DMS79 (cell line): ENCODE measurements at places on chromosomes 7 and 10.

- DNase-seq, result peak; percentile 94
These were observed 30.1 kb upstream of the CDHR3 start for GRCh38 chr7:105932835-105933477.

DNA sequence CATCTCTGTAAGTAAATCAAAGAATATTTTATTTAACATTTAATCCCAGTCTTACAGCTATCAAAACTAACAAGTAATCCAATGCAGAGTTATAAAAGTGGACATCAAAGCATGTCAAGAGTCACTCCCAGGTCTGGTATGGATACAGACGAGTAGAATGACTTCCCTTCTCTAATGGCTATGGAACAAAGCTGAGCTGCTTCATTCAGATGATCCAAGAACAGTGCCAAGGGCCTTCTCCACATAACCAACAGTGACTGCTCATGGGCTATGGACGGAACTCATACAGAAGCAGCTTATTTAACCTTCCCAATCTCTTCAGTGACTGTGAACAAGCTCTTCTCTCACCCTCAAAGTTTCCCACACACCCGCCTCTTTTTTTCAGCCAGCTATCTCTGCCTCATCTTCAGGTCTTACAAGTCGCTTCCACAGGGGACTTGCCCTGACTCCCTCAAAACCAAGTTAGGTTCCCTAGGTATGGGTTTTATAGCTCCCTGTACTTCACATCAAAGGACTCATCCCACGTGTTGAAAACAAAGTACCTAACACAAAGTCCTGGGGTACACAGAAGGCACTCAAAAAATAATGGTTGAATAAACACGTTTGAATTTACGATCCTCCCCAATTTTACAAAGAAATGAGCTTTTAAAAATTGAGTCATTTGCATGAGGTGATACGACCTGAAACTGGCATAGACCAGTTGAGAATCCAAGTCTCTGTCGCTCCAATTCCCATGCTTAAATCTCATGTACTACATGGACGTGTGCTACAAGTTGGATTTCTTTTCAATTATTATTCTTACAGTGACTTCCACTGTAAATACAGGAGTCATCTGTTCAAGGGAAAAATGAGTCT, 3.1 kb downstream of the USP6NL start:
- DNase-seq, result no peak

DNA sequence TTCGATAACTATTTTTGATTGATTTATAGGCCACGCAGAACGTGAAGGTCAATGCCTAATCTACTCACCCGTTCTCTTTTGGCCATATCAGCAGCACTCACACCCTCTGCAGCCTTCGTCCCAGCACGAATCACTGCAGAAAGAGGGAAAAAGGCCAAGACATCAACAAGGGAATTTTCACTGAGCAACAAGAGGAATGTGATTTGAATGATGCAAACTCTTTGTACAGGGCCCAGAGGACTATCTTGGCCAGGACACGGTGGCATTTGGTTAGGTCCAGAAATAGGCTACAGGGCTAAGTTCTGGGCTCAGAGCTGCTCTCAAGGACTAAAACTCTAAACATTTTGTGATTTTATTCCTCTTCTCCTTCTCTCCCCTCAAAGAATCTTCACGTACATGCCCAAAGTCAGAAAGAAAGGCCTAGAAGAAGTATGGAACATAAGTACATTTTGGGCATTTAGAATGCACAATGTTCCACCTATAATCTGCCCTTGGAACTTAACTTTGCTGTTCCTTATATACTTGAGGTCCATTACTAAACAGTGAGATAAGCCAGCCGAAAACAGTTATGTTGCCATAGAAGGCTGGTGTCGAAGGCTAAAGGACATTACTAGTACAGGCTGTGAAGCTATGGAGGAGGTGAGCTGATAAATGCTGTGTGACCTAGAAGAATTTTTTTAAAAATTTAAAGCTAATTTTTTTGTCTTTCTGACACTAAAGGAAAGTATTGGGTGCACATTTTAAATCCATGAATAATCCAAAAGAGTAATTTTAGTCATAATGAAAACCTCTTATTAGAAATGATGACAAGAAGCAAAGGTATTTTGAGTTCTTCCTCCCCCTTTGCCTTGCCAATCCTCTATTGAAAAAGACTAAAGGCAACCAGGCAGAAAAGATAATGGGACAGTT, 20.0 kb downstream of the RBM28 start:
- DNase-seq, result no peak

GRCh38 chr7:156929789-156930539, 19.5 kb upstream of the NOM1 start:
- DNase-seq, result no peak

DNA sequence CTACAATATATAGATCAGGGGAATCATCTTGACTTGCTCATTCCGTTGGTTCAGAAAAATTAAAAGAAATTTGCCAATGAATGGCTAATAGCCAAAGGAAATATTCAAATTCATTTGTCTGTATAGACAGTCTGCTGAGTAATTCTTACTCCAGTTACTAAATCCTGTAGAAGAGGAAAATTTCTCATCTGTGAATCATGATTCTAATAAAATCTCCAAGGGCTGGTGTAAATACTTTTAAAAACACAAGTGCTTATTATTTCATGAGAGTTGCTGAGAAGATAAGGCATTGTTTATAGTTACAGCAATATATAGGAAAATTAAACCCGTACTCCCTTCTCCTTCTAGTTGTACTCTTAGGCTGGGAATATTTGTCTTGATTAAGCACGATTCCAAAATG, 53.0 kb downstream of the WNT2 start:
- no peak for DNase-seq
